ENCODE measurements at places on chromosomes 6 and 20.

GRCh38 chr6:144232176-144232831 lies 52.8 kb upstream of the UTRN start:
- DNase-seq = no peak

DNA sequence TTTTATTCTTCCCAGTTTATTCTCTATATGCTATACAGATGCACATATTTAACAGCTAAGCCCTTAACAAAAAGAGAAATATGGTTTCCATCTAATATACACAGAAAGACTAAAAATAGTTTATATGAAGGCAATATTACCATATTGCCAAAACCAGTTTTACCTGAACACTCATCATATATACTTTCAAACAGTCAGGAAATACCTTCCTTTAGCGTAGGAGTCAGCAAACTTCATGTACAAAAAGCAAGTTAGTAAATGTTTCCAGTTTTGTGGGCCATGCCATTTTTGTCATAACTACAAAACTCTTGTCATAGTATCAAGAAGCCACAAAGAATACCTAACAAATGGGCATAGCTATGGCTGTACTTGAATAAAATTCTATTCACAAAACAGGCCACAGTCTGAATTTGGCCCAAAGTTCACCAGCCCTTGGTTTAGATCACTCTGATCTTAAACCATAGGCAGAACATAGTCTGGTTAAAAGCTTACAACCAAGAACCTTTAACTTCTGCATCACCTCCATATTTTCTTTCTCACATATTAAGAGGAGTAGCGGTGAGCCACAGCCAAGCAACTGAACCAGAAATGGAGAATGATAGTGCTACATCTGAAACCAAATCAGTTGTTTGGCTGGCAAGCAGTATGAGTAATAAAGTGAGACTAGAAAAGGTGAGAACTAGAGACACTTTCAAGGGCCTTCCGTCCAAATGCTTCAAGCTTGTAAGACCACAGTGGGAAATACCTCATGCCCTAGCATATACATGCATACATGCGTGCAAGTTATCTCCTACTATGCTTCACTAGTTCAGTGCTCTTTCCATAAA lies 116.6 kb downstream of the PTPRK start:
- no peak for DNase-seq

- peak; percentile 7 for DNase-seq
Measured at GRCh38 chr6:30883685-30884520, at the start of gene DDR1. DDR1 (plus strand) TSS chr6:30884519; CDS start chr6:30888730, 4,211 bp downstream.

DNA sequence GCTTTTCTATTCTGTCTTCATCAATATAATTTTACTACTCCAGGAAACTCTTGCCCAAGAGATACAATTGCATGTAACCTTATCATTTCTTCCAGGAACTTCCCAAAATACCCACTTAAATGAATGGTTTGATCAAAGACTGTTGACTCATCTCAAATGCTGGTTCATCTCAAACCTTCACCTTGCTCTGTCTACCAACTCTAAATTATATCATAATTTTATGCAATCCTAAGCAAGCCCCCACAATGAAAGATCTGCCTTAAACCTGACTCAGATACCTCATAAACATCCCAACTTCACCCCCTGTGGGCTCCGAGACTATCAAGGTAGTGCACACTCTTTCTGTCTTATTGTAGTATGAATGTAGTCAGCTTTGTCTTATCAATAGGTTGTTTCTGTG lies 65.5 kb upstream of the GCM1 start:
- DNase-seq = no peak

DNA sequence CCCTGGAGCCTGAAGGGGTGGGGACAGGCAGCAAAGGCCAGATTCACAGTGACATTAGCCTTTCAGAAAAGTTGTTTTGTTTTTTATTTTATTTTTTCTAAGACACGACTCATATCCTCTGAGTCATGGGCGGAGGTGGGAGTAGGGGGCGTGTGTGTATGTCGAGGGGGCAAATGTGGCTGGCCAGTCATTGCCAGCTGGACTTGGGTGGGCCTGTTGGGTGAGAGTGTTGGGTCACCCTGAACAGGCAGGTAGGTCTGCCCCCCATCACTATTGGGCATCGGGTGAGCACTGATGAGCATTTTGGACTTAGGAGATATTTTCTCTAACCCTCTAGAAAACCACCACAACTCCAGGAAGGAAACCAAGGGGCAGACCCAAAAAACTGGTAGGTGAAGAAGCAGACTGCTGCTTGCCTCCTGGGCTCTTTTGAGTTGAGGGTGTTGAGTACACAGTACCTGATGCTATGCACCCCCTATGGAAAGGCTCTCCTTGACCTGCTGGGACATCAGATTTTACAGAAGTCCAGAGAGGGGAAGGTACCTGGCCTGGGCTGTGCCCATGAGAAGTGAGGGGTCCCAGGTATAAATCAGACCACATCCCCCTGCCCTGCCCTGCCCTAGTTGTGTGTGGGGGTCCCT lies 5.6 kb downstream of the SMIM29 start:
- DNase-seq = no peak

DNA sequence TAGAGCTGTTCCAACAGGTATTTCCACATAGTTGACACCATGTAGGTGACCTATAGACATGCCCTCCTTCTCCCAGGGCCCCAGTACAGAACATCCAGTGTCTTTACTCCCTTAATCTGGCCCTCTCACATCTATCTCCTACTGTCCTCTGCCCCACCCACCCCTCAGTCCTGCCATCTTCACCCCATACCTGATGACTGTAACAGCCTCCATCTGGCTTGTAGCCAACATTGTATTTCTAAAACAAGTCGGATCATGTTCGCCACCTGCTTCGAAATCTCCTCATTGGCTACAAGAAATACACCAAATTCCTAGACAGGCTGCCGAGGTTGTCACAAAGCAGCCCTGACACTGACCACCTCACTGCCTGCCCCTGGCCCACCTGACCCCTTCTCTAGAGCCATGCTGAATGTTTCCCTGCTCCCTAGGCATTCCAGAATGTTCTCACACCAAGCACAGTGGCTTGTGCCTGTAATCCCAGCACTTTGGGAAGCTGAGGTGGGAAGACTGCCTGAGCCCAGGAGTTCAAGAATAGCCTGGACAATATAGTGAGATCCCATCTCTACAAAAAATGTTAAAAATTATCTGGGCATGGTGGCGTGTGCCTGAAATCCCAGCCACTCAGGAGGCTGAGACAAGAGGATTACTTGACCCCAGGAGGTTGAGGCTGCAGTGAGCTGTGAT lies 6.0 kb downstream of the ZC3H12D start:
- DNase-seq = no peak

- no peak for DNase-seq
Measured at GRCh38 chr6:85866370-85866730, 223.7 kb upstream of the SYNCRIP start.

DNA sequence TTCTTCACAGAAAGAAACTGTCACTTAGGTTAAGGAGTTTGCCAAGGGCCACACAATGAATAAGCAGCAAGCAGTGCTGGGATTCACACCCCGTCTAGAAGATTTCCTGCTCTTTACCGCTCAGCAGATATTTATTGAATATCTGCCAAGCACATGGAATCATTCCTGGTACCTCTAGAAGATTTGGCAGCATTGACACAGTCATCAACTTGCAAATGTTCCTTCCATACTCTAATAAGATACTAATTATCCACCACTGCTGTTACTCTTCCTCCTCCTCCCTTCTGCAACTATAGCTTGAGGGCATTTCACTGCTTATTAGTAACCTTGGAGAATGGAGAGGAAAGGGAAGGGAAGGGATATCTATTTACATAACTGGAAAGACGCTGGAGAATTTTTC lies 13.0 kb downstream of the MOXD1 start:
- DNase-seq = no peak
